Cortex of kidney (tissue), 1 donor: ENCODE measurements at places on chromosomes 12 and 14.

DNA sequence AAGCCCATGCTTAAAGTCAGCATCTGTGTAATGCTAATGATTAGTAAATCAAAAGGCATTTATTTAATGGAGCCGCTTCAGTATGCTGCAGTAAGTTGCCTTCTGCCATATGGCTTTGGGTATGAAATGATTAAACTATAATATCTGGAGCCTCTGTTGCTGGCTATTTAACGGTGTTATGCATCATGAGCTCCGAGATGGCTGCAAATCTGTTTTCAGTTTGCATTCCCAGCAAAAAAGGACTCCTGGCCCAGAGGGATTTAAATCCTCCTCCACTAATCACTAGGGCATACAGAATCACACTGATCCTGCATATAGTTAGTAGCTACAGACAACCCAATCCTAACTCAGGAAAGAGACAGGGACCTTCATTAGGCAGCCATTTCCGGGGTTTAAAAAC lies 171.5 kb upstream of the EEA1 start:
- DNase-seq, result no peak

DNA sequence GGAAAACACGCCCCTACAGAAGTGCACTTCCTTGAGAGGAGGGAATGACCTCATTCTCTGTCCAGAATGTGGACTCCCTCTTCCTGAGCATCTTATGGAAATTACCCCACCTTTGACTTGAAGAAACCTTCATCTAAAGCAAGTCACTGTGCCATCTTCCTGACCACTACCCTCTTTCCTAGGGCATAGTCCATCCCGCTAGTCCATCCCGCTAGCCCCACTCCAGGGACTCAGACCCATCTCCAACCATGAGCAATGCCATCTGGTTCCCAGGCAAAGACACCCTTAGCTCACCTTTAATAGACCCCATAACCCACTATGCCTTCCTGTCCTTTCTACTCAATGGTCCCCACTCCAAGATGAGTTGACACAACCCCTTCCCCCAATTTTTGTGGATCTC lies 5.0 kb upstream of the INHBE start:
- no peak for DNase-seq

- DNase-seq, result no peak
These were observed 38.0 kb upstream of the FBXO21 start for GRCh38 chr12:117228239-117228638.

DNA sequence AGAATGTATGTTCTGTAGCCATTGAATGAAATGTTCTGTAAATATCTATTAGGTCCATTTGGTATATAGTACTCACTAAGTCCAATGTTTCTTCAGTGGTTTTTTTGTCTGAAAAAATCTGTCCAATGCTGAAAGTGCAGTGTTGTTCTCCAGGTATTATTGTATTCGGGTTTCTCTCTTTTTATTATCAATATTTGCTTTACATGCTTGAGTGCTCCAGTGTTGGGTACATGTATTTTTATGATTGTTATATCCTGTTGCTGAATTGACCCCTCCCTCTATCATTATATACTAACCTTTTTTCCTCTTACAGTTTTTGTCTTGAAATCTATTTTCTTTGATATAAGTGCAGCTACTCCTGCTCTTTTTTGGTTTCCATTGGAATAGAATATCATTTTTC lies 382.2 kb downstream of the CCER1 start:
- no peak for DNase-seq

DNA sequence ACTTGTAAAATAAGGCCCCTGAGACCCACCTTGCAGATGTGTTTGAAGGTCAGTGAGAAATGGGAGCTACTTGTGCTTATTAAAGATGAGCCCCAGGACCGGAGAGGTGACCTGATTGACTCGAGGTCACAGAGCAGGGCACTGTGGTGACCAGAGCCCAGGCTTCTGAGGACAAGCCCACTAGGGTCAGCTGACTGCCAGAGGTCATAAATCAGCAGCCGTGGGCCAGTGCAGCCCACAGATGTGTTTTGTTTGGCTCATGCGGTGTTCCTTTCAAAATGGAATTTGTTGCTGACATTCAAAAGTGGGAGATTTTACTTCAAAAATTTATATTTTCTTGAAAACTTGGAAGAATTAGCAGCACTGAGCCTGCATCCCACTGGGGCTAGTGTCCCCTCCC lies 24.5 kb downstream of the JDP2 start:
- no peak for DNase-seq

DNA sequence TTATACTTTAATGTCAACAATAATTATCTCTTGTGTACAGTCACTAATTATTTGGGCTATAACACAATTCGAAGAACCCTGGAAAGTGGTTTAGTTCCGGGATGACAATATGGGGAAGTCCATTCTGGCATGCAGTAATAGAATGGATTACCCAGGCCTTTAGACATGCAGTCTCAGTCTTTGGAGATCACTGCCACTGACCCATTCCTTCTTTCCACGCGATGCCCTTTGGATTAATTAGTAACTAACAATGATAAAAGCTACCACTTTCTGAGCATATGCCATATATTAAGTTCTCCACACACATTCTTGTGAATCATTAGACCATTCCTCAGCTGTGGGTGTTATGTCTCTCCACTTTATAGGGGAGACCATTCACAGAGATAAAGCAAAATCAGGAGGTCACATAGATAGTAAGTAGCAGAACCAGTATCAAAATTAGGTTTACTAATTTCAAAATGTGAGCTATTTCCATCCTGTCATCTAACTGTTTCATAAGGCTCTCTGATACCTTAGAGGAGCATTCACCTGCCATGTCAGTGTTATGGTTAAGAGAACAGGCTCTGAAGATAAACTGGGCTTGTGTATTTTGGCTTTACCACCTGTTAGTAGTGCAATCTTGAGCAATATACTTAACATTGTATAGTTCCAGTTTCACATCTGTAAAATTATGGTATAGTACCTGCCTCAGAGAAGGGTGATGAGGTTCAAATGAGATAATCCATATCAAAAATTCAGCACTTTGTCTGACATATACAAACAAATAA lies 27.2 kb upstream of the KCNJ8 start:
- DNase-seq, result no peak

- DNase-seq, result no peak
These were observed 863.2 kb downstream of the LRFN5 start for GRCh38 chr14:42469637-42470426.

- no peak for DNase-seq
These were observed 670.6 kb downstream of the SLC16A7 start for GRCh38 chr12:60266381-60266852.

- DNase-seq, result no peak
These were observed 196.2 kb downstream of the SLC38A4 start for GRCh38 chr12:46629331-46630229.

DNA sequence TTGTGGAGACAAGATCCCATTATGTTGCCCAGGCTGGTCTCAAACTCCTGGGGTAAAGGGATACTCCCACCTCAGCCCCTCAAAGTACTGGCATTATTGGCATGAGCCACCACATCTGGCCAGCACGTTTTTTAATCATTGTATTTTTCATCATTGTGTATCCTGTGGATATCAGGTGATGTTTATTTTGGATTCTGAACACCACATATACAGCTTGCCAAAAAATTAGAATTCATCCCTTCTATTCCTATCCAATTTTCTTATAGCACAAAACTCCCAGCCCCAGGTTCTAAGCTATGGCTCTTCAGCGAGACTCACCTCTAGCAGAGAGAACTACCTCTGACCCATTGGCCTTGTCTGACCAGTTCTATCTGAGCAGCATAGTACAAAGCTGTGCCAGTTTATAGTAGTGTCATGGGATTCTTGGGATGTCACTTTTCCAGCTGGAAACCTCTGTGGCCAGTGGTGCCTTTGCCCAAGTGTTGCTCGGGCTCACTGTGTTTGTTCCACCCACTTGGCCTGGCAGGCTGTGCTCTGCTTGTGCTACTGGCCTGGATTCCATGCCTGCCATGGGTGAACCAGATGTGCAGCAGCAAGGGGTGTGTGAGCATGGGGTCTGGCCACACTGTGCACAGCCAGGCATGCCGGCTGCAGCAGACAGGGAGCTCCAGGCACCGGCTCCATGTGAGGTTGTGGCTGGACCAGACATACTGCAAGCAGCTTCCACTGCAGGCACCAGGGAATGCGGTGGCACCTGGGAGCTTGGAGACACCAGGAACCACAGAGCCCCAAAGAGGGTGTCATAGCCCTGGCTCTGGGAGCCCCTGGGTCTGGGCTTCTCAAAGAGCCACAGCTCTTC lies 37.2 kb downstream of the TIMELESS start:
- DNase-seq, result no peak

- DNase-seq, result no peak
These were observed 22.1 kb downstream of the PRKCH start for GRCh38 chr14:61343471-61343870.

DNA sequence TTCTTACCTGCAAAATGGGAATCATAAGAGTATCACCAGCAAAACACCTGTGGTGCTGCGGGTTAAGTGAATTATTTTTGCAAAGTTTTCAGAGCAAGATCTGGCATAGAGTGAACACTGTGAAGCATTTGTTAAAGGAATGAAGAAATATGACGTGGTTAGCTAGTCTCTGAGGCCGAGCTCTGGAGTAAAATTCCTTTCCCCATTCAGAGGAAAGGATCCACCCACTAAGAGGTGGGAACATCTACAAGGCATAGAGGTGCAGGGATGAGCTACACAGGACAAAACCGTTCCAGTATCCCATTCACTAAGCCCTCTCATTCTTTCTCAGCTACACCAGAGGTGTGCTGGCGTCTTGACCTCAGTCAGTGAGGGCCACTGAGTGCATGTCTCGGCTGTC lies 48.5 kb downstream of the JAG2 start:
- no peak for DNase-seq

- no peak for DNase-seq
These were observed 17.3 kb upstream of the RFLNA start for GRCh38 chr12:124277394-124278241.

DNA sequence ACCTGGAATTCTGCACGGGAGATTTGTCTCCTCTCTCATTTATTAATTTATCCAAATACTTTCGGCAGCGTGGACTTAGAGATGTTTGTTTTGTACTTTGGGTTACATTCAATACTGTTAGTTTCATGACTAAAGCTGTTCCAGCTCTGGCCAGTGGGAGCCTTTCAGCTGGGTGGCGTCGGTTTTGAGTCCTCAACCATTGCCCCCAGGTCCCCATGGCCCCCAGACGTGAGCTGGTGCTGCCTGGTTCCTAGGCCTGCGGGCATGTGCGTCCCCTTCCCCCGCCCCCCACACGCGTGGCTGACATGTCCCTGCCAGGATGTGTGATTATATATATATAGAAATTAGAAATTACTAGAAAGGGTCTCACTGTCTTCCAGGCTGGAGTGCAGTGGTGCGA lies 48.2 kb downstream of the KIF26A start:
- DNase-seq, result no peak

DNA sequence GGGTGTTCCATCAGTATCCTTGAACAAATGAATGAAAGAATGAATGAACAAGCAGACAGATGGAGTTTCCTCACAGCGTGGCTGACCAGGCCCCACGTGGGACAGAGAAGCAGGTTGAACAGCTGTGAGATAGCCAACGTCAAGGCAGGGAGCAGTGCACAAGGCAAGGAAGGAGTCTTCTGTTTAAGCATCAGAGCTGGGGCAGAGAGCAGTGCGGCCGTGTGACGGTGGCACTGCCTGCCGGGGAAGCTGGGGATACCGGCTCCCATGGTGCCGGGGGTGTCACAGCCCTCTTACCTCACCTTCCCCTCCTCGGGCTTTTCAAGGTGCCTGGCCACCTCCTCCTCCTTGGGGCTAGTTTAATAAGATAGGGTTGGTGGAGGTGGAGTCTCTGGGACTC lies 73.2 kb upstream of the GPATCH2L start:
- DNase-seq, result no peak

- DNase-seq, result no peak
These were observed 9.0 kb upstream of the NOVA1 start for GRCh38 chr14:26606729-26607312.

- DNase-seq, result no peak
These were observed 4.7 kb upstream of the DIO2 start for GRCh38 chr14:80215756-80216581.

- no peak for DNase-seq
These were observed 23.2 kb upstream of the JPH4 start for GRCh38 chr14:23601845-23602180.

DNA sequence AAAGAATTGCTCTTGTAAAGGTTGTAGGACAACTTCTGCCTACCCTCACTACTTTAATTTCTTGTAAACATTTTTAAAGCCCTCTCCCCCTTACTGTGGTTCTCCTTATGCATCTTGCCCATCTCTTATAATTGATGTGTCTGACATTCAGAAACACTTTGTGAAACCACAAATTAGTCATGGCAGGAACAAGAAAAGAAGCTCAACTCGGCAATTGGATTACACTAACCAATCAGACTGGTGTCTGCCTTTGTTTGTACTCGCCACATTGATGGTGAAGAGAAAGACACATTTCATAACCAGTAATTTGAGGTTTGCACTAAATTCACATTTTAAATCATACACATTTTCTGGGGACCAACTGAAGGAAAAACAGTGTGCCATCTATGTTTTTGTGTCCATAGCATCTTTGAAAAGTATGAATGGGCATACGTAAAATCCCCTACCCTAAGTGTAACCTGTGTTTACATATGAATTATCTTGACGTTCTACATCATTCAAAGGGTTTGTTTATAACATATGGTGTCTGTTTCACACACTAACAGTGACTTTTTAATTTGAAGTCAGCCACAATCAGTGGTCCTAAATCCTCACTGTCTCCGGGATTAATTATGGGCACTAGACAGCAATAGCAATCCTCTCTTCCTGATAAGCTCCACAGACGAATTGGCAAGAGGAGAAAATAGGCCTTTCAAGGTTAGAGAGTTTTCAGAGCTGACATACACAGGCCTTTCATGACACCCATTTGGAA lies 49.9 kb downstream of the OTX2 start:
- no peak for DNase-seq

GRCh38 chr14:49769171-49769570 lies 1.2 kb downstream of the KLHDC2 start:
- DNase-seq, result no peak

- no peak for DNase-seq
These were observed 91.6 kb upstream of the SYT10 start for GRCh38 chr12:33531261-33531660.

DNA sequence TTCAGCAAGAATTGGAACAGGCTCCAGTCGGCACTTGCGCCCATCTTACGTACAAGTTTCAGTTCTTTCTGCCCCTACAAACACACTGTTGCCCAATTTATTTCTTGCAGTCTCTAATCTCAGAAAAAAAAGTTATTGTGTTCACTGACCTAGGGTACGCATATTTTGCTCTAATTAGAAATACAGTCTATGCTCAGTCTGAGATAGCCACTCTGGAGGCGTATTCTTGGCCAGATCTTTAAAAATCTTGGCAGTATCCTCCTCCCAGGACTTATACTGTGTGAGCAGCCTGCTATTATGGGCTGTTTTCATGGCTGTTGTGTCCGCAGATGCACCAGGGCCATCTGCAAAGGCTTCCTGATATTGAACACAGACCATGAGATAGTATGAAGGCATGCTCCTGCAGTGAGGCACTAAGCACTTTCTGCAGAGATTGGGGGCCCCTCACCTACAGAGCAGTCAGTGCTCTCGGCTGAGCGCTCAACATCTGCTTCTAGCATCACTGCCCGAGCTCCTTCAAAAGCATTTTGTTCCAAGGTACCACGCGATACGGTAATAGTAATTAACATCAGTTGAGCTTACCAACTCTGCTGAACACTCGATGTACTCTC lies 57.9 kb downstream of the PPM1H start:
- DNase-seq, result no peak
